Activated CD8-positive, alpha-beta T cell treated with anti-CD3 and anti-CD28 coated beads, Interleukin-2, amount 10 ng/mL, durations not matched to agents 7 days and 5 days (primary cell): ENCODE measurements at places on chromosomes 5 and 9.

DNA sequence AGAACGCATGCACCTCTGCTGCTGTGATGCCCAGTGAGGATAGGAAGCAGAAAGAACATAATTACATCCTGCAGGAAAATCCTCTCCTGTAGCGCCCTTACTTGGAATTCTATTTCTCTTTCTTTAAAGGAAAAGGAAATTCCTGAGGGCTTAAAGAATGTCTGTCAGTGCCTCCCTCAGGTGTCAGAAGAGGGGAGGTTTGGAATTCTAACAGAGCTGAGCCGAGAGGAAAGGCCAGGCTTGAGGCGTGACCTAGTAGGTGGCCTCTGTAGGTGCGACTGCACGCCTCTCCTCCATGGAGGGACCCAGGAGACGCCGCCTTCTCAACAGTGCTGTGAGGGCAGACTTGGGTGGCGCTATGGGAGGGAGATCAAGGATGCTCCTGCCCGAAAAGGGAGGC, 55.9 kb upstream of the ERCC6L2 start:
- DNase-seq = no peak

- DNase-seq = no peak
Observed at GRCh38 chr9:70044490-70045307, 1.1 kb downstream of the MAMDC2 start.

- DNase-seq = no peak
Observed at GRCh38 chr5:21199087-21199486, 1211.1 kb upstream of the CDH18 start.

DNA sequence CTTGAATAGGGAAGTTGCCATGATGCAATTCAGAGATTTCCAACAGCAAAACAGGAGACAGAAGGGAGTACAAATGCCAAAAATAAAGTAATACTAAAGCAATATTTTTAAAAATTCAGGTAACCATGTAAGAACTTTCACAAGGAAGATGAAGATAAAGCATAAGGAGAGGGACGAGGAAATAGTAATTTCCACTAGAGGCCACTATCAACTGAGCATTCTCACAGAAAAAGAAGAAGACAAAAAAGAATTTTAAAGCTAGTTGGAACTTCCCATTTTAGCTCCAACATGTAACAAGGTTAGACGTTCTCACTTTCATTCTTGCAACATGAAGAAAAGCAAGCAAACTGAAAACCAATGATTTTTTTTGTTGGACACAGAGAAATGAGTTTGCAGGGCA, 779.9 kb upstream of the CDH6 start:
- no peak for DNase-seq

DNA sequence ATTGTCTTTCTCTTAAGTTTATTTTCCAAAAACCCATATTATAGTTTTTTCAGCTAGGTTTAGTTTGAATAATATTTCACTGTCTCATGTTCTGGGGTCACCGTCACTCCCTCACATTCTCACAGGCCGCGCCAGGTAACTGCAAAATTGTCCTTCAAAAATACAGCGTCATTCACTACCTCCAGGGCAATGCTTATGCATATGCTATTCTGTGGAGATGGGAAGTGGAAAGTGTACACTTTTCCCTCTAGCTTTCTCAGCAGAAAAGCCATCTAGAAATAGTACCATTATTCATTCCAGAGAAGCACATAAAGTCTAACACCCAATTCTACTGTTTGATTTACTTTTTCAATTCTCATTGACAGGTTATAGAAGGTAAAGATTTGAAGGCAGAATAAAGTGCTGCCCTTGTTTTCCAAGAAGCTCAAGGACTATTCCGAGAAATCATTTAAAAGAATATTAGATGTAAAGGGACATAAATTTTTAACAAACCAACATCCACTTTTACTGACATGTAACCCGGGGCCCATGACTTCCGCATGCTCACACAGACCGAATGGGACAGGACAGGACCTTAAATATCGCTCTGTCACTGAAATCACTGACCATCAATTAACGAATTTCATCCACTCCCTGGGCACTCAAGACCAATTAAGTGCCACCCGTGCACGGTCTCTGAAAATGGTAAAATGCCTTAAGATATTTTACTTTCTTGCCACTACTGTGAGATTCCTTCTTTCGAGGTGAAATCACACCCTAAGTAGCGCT, 720 bp downstream of the NUDT12 start:
- DNase-seq = no peak

DNA sequence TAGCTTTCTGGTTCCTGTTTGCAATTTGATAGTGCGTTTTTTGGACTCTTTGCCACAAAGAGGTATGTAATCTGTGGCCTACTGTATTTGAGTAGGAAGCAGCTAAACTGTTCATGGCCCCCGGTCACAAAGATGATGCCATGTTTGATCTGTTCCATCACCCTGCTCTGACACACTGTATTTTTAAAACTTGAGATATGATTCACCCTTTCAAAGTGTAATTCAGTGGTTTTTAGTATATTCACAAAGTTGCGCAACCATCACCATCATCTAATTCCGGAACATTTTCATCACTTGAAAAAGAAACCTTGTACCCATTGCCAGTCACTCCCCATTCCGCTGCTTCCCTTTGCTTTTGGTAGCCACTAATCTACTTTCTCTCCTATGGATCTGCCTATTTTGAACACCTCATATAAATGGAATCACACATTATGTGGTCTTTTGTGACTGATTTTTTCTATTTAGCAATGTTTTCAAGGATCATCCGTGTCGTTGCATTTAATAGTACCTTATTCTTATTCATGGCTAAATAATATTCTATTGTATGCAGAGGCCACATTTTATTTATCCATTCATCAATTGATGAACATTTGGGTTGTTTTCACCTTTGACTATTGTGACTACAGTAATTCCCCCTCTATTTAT, 141.6 kb downstream of the NR3C1 start:
- no peak for DNase-seq

DNA sequence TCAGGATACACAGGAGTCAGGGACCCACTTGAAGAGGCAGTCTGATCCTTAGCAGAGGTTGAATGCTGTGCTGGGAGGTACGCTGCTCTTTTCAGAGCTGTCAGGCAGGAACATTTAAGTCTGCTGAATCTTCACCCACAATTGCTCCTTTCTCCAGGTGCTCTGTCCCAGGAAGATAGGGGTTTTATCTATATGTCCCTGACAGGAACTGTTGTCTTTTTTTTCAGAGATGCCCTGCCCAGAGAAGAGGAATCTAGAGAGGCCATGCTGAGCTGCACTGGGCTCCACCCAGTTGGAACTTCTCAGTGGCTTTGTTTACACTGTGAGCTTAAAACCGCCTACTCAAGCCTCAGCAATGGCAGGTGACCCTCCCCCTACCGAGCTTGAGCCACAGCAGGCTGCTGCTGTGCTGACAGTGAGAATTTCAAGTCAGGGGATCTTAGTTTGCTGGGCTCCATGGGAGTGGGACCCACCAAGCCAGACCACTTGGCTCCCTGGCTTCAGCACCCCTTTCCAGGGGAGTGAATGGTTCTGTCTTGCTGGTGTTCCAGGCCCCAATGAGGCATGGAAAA, 169.0 kb downstream of the FBXL17 start:
- DNase-seq = no peak

DNA sequence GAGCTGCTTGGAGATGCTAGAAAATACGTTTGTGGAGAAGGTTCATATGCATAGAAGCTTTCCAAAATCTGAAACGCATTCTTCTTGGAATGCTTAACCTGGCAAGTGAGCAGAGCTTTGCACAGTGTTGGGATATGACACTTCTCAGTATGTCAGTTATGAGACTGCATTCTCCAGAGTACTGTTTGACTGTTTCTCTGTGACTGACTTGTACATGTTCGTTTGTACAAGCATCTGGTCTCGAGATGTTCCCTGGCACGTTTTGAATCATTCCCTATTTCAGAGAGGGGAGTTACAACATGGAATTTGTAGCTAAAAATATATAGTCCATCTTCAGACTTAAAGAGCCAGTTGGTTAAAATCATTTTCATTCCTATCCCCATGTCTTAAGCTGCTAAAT, 272.4 kb downstream of the ARRDC3 start:
- DNase-seq = no peak

DNA sequence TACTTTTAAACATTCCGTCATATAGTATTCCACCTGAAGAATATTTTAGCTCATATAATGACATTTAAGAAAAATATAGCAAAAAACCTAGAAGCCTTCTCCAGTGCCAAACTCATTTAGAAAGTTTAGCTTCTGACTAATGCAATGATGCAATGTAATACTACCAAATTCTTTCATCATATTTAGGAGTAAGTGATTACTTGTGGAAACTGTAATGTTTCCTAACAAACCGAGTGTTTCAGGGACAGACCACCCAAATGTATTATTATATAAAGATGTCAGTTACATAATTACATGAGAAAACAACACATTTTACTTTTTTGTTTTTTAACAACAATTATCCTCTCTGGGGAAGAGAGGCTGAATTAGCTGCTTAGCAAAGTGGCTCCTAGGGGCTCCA, 316.2 kb downstream of the ARL15 start:
- no peak for DNase-seq

DNA sequence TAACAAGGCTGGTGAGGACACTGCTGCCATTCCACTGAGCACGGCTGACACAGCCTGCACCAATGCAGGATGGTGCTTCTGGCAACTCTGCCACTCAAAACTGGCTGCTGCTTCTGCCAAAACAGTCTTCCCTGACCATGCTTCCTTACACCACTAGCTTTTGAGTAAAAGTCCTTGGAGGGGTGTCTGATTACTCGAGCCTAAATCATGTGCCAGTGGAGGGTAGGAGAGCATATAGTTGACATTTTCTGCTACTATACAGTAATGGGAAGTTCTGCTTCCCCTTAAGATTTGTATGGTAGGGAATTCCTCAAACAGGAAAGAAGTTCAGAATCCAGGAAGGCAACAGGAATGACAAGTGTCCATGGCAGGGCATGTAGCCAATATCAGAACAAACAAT, 12.2 kb upstream of the PJA2 start:
- no peak for DNase-seq

- no peak for DNase-seq
Observed at GRCh38 chr5:15682566-15682965, 182.6 kb downstream of the FBXL7 start.

- no peak for DNase-seq
Observed at GRCh38 chr9:38423973-38424843, at the start of gene IGFBPL1. Gene IGFBPL1, minus strand, starts transcription at chr9:38424454. Its CDS starts 30 bp downstream, at chr9:38424424.

GRCh38 chr5:135671052-135671705, 92.4 kb upstream of the CXCL14 start:
- no peak for DNase-seq

- DNase-seq = no peak
Observed at GRCh38 chr5:174464504-174465165, 259.7 kb upstream of the MSX2 start.

- peak; percentile 74 for DNase-seq
Observed at GRCh38 chr9:126490871-126491567, 122.7 kb upstream of the LMX1B start.

DNA sequence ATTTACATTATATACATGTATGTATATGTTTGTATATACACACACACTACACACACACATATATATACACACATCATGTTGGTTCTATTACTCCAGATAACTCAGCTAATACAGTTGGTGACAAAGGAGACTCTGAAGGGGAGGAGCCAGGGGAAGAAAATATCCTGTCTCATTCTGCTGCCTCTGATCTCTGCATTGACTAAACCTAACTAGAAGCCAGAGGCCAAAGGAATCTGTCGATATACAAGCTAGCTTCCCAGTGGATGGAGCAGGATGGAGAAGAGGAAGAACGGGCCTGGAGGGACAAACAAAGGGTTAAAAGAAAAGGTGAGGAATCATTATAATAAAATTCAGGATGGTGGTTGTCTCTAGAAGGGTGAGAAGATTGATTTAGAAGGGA, 13.7 kb upstream of the RHOBTB3 start:
- DNase-seq = no peak
